ENCODE measurements at places on chromosomes 3 and 15.

DNA sequence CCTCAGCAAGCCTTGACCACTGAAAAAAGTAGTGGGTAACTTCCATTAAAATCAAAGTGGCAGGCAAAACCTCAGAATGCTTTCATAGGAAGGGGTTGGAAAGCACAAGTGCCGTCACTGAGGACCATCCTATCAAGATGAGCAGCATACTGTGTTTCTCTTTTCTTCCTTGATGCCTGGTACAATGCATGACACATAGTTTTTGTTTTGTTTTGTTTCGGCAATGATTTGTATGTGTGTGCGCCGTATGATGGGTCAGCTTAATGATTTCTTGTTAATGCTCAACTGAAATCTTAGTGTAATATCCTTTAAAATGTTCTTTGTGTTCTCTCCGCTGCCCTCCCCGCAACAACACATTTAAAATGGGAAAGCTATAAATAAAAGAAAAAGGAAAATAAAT lies 476.4 kb upstream of the KCNMB2 start:
- DNase-seq, result no peak

GRCh38 chr3:196604548-196604947 lies 34.9 kb upstream of the NRROS start:
- DNase-seq, result no peak

DNA sequence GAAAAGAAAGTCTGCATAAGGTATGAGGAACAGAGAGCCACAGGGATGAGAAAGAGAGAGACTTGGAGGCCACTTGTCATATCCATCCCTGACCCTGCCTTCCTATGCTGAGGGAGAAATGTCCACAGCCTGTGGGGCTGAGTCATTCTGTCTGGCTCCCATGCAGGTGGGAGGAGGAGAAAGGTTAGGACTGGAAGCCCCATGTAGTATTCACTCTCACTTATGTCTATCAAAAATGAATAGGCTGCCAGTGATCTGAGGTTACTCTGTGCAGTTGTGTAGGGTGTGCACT lies 71.3 kb downstream of the RAB11A start:
- no peak for DNase-seq

- peak; percentile 66 for DNase-seq
These were observed 562 bp downstream of the NEO1 start for GRCh38 chr15:73052653-73053397.

- no peak for DNase-seq
These were observed 4.4 kb downstream of the GABPB1 start for GRCh38 chr15:50350621-50351020.

DNA sequence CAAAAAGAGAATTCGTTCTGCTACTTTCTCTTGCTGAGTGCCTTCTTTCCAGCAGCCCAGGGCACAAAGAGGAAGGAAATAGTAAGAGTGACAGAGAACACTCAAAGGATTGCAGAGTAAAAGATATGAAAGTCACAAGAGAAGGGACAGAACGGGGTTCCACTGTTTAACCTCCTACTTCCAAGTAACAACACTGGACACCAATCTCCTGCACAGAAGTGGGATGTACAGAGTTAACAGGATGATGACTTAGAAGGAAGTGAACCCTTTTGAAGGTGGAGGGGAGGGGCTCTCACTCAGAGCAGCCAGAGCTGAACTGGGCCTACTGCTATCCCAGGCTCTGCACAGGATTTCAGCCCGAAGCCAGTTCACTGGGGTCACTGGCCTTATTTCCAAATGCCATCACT lies 130.1 kb upstream of the PRICKLE2 start:
- no peak for DNase-seq

All from substantia nigra (tissue), 51 donors.